NCI-H460 (cell line): ENCODE measurements at places on chromosomes 12 and 14.

DNA sequence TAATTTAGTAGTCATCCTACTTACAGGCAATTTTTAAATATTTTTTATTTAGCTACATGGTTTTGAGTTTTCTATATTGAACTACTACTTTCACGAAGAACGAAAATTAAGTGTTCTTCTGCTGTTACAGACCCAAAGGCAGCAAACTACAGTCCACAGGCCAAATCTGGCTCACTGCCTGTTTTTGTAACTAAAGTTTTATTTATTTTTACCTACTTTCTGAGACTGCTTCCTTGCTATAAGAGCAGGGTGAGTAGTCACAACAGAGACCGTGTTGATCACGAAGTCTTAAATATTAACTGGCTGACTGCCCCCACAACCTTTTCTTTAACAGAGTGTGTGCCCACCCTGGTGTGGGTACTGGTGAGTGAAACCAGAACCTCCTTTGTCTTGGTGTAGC is 11.6 kb downstream of the RBM19 start:
- no peak for DNase-seq

GRCh38 chr12:29176941-29177340 is 27.9 kb downstream of the FAR2 start:
- DNase-seq, result no peak

- no peak for DNase-seq
Observed at GRCh38 chr14:103626146-103626850, 2.7 kb upstream of the KLC1 start.

DNA sequence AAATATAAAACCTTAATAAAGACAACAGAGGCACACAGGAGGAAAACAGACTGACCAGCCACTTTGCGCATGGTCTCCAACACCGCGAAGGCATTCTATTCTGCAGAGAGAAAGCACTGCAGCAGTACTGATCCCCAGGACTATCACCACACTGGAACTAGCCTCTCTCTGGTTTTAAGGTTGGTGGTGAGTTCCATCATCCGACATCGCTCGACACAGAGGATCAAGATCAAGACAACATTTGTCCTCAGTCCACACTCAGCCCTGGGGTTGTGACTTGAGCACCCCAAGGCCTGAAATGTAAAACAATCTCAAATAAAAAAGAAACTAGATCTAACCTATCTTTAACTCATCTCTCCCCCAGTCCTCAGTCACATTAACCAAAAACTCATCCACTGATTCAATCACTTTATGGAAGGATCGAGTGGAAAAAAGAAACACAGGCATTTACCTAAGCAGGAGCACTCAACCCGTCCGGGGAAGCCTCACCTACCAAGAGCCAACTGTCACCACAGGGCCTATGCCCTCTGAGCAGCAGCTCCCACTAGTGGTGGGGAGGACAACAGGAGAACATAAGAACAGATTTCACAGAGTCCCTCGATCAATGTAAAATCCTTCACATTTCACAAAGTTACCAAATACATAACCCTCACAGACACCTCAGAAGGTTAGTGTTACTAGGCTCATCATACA is 17.7 kb downstream of the STXBP6 start:
- no peak for DNase-seq

GRCh38 chr12:23559268-23559753 is 390.2 kb downstream of the SOX5 start:
- no peak for DNase-seq

GRCh38 chr12:109709401-109709991 is 4.1 kb upstream of the FAM222A start:
- no peak for DNase-seq

DNA sequence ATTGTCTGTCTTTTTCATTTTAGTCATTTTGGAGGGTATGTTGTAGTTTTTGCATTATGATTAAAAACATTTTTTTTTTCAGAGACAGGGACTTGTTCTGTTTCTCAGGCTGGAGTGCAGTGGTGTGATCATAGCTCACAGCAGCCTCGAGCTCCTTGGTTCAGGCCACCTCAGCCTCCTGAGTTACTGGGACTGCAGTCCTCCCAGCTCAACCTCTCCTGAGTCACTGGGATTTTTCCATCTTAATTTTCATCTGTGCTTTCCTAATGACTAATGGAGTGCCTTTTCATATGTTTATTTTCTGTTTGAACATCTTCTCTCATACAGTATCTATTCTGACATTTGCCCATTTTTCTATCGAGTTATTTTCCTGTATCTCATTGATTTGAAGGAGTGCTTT is 52.6 kb downstream of the DYRK2 start:
- no peak for DNase-seq

DNA sequence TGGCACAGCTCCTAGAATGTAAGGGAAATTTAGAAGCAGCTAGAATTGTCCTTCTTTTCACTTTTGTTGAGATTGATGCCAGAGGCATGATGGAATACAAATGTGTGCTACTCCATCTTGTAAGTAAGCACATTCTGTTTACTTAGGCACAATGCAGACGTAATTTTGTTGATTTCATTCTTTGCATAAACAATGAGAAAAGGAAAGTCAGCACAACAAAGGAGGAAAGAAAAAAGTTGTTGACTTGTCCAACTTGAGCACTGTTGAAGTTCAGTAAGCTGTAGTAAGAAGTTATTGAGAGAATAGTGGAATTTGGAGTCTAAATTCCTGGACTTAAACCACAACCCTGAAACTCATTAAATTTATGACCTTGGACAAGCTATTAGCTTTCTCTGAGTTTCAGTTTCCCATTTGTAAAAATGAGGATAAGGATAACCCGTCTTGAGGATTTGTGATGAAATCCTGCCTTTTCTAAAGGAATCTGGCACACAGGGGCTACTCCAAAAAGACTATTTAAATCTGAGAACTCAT is 19.4 kb upstream of the CNTN1 start:
- no peak for DNase-seq

GRCh38 chr14:76293923-76294322 is 82.0 kb upstream of the ESRRB start:
- no peak for DNase-seq

GRCh38 chr14:32004300-32004699 is 72.8 kb upstream of the ARHGAP5 start:
- DNase-seq, result no peak

- no peak for DNase-seq
Observed at GRCh38 chr12:10612984-10613348, 443 bp downstream of the MAGOHB start.

GRCh38 chr12:13186302-13186701 is 10.2 kb upstream of the EMP1 start:
- DNase-seq, result no peak
